ENCODE measurements at places on chromosomes 16 and 17.

GRCh38 chr17:70558821-70559220 is 389.5 kb downstream of the KCNJ2 start:
- no peak for DNase-seq

DNA sequence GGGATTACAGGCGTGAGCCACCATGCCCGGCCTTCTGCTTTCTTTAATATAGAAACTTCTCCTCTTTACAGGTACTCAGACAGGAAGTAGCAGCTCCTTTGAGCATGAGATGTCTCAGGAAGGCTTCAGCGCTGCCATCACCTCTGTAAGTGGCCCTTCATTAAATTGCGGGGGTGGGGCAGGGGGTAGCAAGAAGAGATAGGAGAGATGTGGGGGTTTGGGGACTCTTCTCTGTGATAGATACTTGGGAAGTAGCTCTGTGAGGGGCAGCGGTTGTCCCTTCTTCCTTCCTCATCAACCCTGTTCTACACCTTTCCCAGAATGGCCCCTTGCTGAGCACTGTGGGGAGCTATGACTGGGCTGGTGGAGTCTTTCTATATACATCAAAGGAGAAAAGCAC is 16.8 kb downstream of the ITGAM start:
- DNase-seq, result no peak

DNA sequence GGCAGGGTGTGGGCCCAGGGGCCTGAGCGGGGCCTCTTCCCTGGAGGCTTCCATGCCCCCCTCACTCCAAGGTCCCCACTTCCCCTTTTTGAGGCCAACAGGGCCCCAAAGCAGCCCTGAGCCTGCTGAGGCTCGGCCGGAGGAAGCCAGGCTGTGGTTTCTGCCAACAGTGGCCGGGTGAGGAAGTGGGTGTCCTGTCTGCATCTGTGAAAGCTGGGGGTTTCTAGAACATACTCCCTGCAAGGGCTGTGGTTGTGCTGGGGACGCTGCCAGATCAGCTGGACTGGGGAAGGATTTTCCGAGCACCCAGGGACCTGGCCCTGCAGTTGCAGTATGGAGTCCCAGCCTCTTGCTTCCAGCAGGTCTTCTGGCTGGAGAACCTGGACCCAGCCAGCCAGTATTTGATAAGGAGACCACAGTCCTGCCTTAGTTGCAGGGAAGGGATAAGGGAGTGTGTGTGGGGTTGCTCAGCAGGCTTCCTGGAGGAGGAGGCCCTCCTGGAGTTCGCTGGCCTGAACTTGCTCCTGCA is 15.7 kb downstream of the ADCY7 start:
- no peak for DNase-seq

DNA sequence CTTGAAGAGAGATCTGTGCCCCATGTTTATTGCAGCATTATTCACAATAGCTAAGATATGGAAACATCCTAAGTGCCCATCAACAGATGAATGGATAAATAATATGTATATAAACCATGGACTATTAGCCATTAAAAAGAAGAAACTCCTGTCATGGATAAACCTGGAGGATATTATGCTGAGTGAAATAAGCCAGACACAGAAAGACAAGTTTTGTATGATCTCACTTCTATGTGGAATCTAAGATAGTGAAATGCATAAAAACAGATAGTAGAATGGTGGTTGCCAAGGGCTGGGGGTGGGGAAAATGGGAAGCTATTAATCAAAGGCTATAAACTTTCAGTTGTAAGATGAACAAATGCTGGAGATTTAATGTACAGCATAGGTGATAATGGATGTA is 19.9 kb upstream of the HEATR6 start:
- no peak for DNase-seq

DNA sequence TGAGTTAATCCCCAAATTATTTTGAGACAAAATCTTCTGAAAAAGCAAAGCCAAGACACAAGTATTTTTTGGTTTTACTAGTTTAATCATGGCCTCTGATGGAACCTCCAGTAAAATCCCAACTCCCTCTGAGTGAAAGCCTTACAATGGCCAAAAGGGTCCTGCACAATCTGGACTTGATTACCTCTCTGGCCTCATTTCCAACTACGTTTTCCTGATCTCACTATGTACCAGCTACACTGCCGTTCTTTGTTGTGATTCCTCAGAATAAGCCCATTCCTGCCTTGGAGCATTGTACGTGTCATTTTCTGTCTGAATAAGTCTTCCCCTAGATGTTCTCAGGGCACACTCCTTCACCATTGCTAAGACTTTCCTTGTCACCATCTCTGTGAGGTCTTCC is 37.3 kb downstream of the SPOP start:
- DNase-seq, result no peak

GRCh38 chr16:53135329-53135728 is 80.5 kb downstream of the CHD9 start:
- no peak for DNase-seq

- DNase-seq, result no peak
Observed at GRCh38 chr17:78459696-78460095, 81.2 kb downstream of the PGS1 start.

GRCh38 chr16:57686577-57686976 is 8.0 kb upstream of the DRC7 start:
- DNase-seq, result no peak

DNA sequence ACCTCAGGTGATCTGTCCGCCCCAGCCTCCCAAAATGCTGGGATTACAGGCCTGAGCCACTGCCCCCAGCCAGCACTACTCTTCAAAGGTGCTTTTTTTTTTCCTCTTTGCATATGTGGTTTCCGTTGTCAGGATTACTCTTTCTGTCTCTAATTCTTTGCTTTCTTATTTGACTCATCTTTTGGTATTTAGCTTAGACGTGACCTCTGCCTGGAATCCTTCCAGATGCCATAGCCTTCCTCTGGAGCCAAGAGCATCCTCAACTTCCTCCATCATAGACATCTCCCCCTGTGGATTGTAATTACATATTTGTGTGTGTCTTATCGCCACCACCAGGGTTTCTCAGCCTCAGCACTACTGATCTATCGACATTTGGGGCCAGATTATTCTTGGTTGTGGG is 84.4 kb upstream of the XYLT1 start:
- DNase-seq, result no peak

GRCh38 chr17:30393491-30393890 is 14.8 kb downstream of the CPD start:
- DNase-seq, result no peak

DNA sequence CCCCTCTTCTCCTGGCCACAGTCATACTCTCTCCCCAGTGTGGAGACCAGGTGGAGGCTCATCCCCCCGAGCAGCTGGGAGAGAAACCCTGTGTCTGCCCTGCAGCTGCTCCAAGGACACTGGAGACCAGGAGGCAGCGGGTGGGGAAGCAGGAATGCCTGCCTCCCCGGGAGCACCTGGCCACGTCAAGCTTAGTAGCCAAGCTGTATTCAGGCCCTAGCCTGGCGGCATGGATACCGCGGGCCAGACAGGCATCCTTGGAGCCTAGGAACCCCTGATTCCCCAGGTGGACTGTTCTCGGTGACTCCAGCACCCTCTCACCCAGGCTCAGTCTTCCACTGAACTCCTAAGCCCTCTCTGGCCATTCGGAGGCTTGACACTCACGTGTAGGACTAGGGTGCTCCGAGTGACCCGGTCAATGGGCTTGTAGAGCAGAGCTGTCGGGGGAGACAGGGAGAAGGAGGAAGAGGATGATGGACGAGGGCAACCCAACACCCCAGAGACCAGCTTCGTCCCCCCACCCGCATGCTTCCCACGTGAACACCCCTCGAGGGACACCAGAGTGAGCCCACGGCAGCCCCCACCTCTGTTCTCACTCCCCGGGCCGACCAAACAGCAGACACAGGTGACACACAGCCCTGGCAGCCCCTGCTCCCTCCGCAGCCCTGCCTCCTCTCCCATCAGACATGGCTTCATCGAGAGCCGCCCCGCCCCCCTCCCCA is 76.5 kb downstream of the TIMM22 start:
- DNase-seq, result no peak

DNA sequence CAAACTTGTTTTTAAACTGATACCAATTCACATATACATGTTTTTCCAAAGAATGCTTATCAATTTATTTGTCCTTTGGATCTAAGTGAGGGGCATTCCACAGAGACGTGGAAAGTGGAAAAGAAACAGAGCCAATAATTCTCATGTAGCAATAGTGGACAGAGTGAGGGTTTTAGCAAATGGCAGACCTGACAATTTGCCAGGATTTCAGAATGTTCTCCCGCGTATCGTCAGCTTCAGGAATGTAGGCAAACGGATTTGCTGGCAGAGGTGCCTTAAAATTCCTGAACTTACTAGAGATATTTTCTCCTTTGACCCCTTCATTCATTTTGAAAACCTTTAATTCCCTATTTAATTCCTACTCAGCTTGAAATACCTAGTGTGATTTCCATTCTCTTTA is 193.4 kb upstream of the CPHXL start:
- DNase-seq, result no peak

GRCh38 chr17:31798205-31798724 is 60.8 kb downstream of the COPRS start:
- DNase-seq, result no peak

- no peak for DNase-seq
Observed at GRCh38 chr17:27495460-27495859, 39.2 kb downstream of the KSR1 start.

DNA sequence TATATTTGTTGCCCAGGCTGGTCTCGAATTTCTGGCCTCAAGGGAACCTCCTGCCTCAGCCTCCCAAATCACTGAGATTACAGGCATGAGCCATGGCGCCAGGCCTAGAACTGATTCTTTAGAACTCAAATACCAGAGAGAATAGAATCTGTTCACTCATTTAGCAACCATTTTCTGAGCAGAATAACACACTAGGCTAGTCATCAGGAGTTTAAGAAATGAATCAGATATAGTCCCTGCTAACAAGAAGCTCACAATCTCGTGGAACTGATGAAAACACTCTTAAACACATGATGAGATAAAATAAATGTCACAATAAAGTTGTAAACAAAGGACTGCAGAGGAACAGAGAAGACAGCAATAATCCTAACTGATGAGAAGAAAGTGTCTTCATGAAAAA is 55.8 kb upstream of the ADCY9 start:
- DNase-seq, result no peak

DNA sequence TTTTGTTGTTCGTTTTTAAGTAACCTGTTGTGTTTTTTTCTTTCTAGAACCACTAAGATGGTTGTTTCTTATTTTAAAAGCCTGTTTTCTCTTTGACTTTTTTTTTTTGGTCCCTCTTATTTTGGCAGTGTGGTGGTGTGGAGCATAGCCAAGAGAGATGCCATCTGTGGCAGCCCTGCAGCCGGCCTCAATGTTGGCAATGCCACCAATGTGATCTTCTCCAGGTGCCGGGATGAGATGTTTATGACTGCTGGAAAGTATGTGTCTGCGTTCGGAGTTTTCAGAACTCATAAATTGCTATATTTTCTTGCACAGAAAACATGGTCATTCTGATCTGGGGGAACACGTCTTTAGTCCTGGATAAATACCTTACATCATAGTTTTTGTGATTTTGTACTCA is 17.6 kb downstream of the CFAP52 start:
- no peak for DNase-seq

GRCh38 chr17:81464586-81464985 is 48.0 kb downstream of the ACTG1 start:
- DNase-seq, result no peak

DNA sequence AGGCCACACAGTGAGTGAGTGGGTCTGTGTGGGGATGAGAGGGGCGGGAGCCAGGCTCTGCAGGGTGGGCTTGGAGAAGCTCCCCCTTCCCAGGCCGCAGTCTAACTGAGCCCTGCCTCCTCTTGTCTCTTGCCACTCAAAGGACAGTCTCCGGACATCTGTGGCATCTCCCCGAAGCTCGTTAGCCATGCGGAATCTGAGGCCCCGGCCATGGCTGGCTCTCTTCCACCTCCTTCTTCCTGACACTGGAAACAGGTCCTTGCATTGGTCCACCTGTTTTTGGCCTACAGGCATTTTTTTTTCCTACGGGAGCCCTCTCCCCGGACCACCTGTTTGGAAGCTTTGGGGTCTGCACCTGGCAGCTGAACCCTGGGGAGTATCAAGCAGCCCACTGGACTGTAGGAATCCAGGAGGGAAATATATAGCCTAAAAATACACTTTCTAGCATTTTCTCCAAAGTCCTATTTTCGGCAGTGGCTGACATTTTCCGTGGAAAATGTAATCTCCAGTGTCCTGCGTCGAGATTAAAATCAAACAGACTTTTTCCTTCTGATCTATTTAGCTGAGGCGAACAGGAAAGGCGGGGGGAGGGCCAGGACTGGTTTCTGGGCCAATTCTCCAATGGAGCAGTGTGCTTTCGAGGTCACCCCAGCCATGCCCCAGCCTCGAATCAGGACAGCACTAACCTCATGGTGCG is 9.1 kb downstream of the ATP2A3 start:
- DNase-seq, result no peak

GRCh38 chr17:81895400-81895799 is 3.9 kb downstream of the ANAPC11 start:
- DNase-seq, result no peak

DNA sequence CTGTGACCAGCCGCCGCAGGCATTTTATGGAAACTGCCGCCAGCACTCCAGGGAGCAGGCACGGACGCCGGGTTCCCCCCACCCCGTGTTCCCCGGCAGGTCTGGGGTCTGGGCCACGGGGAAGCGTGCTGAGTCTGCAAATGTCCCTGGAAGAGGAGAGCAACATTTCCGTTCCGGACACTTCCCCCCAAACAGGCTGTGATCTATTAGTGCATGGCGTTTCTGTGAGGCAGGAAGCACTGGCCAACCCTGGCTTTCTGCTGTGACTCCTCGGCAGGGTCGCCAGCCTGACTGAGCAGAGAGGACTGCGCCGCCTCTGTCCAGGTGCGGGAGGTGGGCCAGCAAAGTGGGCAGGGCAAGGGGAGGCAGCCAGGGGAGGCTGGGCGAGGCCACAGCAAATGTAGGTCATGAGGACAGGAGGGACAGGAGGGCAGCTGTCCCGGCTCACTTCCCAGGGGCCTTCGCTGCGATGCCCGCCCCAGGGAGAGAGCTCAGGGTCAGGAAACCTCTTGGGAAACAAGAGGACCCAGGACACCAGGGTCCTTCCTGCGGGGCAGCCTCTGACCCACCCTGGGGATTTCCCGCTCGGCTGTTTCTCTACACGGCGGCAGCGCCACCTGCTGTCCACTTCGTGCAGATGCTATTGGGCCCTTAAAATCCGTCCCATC is 9.5 kb downstream of the FOXF1 start:
- no peak for DNase-seq

- no peak for DNase-seq
Observed at GRCh38 chr17:11140043-11140442, 101.0 kb upstream of the SHISA6 start.

Data from nucleus accumbens (tissue), 56 donors.